SIG-M5 (cell line): ENCODE measurements at places on chromosomes 5 and 9.

- no peak for DNase-seq
These were observed 2.1 kb upstream of the RFESD start for GRCh38 chr5:95644351-95645042.

GRCh38 chr9:76716085-76716672 lies 48.1 kb upstream of the PCA3 start:
- no peak for DNase-seq

- DNase-seq: no peak
These were observed 2280.6 kb upstream of the ACO1 start for GRCh38 chr9:30103647-30104394.

GRCh38 chr5:33887268-33887667 lies 4.5 kb downstream of the ADAMTS12 start:
- DNase-seq: no peak

GRCh38 chr9:123099042-123099441 lies 65.6 kb downstream of the GPR21 start:
- DNase-seq: no peak

GRCh38 chr5:66273121-66273520 lies 129.0 kb downstream of the SREK1 start:
- DNase-seq: no peak

GRCh38 chr9:8727191-8727590 lies 927.6 kb upstream of the DMAC1 start:
- DNase-seq: no peak

DNA sequence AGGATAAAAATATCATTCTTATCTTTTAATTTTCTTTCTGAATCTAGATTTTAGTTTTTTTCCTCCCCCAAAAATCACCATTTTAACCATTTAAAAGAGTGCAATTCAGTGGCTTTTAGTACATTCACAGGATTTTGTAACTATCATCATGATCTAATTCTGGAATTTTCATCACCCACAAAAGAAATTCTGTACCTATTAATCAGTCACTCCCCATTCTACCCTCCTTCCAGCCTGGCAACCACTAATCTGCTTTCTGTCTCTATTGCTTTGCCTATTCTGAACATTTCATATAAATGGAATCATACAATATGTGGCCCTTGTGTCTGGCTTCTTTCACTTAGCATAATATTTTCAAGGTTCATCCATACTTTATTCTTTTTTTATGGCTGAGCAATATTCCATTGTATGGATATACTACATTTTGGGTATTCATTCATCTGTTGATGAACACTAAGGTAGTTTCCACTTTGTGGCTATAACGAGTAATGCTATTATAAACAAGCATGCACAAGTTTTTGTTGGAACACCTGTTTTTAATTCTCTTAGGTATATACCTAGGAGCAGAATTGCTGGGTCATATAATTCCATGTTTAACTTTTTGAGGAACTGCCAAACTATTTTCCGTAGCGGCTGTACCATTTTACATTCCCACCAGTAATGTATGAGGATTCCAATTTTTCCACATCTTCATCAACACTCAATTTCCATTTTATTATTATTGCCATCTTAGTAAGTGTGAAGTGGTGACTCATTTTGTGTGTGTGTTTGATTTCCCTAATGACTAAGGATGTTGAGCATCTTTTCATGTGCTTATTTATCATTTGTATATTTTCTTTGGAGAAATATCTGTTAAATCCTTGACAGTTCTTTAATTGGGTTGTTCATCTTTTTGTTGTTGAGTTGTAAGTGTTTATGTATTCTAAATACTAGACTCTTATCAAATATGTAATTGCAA lies 340.3 kb downstream of the CWC27 start:
- no peak for DNase-seq

GRCh38 chr9:8857926-8858595 lies 1058.5 kb upstream of the DMAC1 start:
- DNase-seq: no peak

- DNase-seq: no peak
These were observed 605.1 kb upstream of the DAB2 start for GRCh38 chr5:40029711-40030495.

DNA sequence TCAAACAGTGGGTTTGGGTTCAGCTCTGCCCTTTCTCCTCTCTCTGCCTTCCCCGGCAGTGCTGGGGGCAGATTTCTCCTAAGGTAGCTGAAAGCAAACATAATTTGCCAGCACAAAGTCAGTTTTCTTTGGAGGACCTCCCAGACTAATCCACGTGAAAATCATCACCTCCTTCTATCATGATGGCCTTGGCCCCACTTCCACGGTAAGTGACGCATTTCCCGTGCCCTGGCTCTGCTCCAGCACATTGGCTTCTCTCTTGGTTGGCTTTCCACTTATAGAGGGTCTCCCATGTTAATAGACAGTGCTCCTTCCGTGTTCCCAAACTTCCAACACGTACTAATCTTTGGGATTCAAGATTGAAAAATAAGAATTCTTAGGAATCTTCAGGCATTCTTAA lies 74.1 kb upstream of the TRIO start:
- no peak for DNase-seq

- no peak for DNase-seq
These were observed 121.8 kb downstream of the ZNF354C start for GRCh38 chr5:179181988-179182387.

GRCh38 chr9:30507166-30507565 lies 1877.3 kb upstream of the ACO1 start:
- no peak for DNase-seq

DNA sequence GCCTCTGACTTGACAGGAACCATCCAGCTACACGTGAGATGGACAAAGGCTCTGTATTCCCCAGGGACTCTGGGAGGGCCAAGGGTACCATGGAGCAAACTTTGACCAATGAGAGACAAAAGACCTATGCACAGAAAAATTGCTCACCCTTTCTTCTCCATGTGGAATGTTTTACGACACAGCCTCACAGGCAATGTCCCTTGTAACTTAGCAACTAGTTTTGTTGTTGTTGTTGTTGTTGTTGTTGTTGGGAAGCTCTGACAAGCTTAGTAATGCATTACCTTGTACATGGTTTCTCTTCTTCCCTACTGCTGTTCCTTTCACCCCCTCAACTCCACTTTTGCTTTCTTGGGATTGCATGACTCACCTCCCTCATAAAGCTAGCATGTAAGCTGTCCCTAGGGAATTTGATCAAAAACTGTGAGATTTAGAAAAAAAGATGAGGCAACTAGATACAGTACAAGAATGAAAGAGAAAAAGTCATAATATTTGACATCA lies 550.9 kb downstream of the RAB3C start:
- no peak for DNase-seq
